ENCODE measurements at places on chromosomes 16 and 17.

GRCh38 chr16:80045861-80046260, 445.3 kb upstream of the MAF start:
- DNase-seq, result no peak

GRCh38 chr16:51149721-51150164, 1.3 kb downstream of the SALL1 start:
- DNase-seq, result no peak

- no peak for DNase-seq
These were observed 13.6 kb downstream of the SCGB1C2 start for GRCh38 chr17:151004-151403.

DNA sequence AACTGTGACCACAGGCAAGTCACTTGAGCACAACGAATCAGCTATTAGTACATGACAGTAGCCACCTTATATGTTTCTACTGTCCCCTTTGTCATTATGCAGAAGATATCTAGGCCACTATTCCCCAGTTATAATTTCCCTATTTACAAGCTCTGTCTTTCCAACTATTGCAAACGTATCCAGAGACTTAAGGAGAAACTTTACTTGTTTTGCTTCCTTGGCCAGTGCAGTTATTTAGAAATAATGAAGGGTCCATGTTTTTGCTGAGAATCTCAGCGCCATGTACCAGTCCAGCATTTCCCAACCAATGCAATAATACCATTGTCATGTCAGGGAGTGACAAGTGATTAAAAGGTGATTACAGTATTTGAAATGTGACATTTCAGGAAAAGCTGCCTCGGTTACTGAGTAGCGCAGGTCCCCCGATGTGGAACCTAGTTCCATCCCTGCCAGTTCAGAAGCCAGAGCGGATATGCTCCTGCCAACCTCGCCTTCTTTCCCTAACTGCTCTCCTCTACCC, 743 bp downstream of the ZNF624 start:
- no peak for DNase-seq

DNA sequence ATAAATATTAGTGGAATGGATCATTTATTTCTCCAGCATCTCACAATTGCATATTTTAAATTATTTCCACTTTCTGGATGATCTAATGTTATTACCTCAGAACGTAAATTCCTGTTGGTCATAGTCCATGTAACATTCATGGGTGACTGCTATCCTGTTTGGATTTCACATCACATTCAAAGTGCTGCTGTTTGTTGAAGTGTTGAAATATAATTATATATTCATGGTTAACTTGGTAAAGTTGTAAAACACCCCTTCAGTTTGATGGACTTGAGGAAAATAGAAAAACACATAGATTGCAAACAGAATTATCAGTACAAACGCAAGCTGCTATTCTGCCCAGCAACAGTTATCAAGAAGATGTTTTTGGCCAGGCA, 59.6 kb downstream of the TANGO6 start:
- DNase-seq, result no peak

DNA sequence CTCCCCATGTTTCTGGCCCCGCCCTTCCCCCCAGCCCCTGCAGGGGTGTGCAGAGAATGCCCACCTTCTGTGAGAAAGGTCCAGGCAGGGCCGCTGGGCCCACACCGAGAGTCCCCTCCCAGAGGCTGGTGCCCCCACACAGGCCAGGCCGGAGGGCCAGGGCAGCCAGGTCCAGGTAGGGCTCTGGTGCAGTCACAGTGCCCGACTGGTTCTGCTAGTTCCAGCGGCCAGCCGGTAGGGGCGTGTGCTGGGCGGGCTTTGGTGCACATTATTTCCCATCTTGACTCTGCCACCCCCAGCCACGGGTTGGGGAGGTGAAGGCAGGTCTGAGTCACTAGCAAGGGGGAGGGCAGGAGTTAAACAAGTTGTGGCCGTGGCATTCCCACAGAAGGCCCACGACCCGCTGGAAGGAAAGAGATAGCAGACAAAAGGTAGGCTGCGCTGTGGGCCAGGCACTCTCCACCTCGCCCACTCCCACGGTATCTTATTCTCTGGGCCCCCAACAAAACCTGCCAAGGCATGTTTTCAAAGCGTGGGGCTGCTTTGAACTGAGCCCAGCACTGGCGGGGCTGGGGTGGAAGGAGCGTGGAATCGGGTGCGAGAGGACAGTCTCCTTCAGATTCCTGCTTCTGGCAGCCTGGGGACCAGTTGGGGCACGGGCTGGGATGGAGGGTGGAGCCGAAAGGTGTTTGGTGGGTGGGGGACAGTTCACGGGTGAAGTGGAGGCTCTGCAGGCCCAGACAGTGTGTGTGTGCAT, 1.9 kb downstream of the EPN3 start:
- no peak for DNase-seq

DNA sequence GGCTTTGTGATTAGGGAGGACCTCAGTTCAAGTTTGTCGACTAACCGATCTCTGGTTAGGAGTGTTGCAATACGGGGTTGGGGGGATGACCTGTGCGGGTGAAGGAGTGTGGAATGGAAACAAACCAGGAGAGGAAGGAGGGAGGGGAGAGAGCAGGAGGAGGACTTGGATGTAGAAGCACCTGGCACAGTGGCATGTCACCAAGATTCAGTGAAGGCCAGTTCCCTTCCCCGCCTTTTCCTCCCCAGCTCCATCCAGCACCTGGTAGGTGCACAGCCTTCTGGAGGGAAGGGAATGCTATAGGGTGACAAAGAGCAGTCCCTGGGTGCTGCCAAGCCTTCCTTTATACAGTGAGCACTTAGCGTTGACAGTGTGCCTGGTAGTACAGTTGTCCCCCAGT, 107.4 kb upstream of the CRHR1 start:
- no peak for DNase-seq

DNA sequence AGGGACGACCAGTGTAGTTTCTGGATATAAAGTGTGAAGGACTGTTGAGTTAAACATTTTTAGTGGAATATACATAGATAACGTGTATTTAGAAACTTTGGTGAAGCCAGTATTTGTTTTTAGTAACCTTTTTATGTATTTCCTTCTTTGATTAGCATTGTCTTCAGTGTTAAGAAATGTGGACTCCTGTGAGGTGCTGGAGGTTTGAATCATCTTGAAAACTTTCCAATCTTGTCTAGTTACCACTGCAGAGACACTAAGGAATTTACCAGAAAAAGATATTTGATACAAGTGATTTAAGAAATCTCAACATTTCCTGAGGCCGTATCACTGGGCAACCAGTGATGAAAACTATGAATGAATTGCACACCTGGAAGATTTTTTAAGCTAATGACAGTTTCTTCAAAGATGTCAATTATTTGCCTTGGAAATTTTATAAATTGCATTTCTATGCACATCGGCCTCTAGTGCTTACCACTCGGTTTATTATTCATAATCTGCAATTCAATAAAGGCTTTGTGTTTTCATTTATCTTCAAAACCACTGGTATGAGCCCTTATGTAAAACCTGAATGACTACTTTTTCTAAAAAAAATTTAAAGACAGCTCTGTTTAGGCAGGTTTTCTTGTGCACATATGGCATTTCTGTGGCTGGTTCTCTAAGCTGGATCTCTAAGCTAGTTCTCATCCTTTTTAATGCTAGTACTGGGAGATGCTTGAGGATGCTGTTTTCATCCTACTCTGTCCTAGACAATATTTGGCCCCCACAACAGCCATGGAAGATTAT, 31.4 kb upstream of the ADCY7 start:
- DNase-seq, result no peak

DNA sequence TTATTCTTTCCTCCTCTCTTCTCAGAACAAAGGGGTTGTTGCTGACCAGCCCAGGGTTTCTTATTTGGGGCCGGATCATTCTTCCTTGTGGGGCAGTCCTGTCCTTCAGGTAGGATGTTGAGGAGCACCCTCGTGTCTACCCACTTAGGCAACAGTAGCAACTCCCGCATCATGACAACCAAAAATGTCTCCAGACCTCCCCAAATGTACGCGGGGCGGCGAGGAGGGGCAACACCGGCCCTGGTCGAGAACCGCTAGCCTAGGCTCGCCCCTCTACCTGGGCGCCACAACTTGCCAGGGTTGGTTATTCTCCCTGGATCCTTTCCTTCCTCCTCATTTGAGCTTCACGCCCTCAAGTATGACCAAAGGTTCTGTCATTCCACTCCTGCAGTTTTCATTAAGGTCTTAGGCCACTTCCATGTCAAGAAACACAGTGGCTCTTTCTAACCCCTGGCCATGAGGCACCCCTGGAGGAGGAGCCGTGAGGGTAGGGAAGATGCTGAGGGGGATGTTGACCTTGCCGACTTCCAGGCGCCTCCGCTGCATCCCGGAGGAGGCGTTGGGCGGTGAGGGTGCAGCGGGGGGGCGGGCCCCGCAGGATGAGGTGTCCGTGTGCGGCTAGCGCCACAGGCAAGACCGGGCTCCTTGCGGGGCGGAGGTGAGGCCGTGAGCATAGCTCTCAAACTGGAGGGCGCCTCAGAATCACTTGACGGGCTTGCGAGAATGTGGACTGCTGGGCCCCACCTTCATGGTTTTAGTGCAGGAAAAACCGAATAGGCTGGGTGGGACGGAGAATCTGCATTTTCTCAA, 712 bp upstream of the SPECC1 start:
- DNase-seq, result no peak
